ENCODE measurements at places on chromosomes 12 and 14.

DNA sequence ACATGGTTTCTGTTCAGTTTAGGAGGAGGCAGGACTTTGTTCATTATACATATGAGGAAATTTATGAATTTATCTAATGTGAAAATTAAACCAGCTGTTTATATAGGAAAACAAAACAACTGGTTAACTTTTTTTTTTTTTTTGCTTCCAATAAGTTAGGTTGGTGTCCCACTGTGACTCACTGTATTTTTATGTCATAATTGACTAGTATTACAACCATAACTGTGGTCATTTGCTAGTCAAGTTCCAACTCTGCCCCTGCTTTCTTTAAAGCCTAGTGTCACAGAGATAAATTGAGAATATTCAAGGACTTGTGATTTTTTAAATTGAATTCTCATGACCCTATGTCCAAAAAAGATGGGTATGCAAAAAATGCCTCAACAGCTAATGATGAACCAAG is 227.7 kb downstream of the BCAT1 start:
- DNase-seq: no peak

GRCh38 chr12:114913871-114914801 is 230.2 kb upstream of the TBX3 start:
- DNase-seq: no peak

DNA sequence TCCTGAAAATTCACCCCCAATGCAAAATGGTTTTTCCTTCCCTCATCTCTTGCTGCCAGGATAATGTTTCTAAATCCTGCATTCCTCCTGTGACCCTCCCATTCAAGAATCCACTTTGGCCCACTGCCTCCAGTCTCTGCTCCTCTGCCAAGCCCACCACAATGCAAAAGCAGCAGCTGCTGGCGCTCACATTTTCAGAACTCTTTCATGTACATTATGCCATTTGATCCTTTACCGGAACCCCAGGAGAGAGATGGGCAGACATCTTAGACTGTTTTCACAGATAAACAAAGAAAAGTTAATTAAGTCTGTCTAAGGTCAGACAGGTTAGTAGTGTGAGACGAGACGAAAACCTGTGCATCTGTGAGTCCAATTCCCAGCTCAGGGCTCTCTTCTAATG is 12.9 kb downstream of the LRIG3 start:
- DNase-seq: no peak

DNA sequence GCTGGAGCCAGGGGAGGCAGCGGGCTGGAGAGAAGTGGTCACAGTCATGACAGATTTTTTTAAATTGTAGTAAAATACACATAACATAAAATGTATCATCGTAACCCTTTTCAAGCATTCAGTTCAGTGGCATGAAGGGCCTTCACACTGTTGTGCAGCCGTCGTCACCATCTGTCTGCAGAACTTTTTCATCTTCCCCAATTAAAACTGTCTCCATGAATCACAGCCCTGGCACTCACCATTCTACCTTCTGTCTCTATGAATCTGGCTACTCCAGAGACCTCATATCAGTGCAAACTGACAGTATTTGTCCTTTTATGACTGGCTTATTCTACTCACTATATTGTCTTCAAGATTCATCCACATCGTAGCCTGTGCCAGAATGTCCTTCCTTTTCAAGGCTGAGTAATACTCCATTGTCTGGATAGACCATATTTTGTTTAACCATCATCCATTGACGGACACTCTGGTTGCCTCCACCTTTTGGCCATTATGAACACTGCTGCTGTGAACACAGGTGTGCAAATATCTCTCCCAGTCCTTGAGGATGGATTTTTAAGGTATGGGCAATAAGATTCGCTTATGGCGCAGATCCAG is 91.5 kb upstream of the NCOR2 start:
- no peak for DNase-seq

DNA sequence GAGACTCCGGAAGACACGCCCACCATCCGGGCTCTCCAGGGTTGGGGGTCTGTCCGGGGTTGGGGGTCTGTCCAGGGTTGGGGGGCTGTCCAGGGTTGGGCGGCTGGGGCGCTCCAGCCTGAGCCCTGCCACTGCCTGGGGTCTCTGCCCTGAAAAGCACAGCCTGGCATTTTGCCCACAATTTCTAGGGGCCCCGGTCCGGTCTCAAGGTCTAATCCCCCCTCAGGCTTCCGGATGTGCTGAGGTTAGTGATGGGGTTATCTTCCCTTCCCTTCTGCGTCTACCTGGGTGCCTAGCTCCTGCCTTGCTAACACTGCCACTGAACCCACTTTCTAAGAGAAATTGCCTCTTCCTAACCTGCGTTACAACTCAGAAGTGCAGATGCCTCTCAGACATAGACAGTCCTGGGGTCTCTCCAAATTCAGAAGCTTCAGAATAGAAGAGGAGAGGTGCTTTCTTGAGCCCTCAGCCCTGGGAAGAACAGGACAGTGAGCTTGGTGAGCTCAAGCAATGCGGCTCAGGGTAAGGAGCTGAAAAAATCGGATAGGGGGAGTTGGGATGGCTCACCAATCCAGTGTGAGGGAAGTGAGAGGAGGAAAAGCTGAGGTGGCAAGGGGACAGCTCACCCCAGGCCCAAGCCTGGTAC is 5.7 kb downstream of the LHX5 start:
- no peak for DNase-seq

DNA sequence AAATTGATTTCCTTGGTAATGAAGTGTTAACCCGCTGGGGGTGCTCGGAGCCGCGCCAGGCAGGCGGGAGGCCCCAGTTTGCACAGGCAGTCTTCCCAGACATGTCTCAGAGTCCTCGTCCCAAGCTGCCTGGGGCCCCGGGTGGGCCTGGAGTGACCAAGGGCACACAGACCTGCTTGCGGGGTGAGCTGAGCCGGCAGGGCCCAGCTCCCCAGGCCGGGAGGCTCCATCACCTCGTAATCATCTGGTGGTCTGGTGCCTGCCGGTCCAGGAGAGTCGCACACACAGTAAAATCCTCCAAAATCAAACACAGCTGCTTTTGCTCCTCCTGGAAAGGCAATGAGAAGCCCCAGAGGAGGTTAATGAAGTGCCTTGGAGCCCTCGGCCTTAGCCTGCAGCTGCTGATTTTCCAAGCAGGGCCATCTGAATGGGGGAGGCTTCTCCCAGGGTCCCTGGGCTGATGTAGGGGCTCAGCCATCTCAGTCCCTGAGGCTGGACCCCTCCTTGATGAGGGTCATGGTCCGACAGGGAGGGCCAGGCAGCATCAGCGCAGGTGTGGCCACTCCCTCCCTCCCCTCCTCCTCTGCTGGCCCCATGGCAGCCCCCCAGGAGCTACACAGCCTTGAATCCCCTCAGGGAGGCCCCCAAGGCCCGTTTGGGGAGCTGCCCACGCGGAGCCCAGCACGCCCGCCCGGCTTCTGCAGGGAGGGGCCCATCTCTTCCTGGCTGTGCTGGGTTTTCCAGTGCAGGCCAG is 39.4 kb upstream of the FBRSL1 start:
- no peak for DNase-seq

All from HAP-1 (cell line).